Stimulated activated CD4-positive, alpha-beta T cell treated with anti-CD3 and anti-CD28 coated beads, Interleukin-2, amount 100 ng/mL, for 48 hours (primary cell): ENCODE measurements at places on chromosomes 3 and 15.
A peak's percentile ranks its signal among the peaks of the same experiment; 100 is the strongest.

GRCh38 chr3:40876496-40876895 is 322.8 kb upstream of the CTNNB1 start:
- DNase-seq, result no peak

DNA sequence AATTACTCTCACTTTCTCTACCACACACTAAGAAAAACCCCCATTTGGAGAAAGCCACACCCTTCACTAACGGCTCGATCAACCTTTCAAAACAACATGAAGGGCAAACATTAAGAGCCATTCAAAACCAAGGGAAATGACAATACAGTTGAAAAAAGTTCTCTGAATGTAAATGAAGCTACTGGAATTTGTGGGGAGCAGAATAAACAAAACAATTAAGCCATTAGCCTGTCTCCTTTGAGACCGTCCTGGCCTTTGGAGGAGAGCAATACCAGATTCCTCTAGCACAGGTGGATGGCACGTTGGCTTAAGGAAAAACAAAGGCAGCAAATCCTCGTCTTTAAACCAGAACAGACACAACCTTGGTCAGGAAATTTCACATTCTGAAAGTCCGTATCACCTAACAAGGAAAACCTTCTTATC is 18.7 kb downstream of the MYO1E start:
- no peak for DNase-seq

DNA sequence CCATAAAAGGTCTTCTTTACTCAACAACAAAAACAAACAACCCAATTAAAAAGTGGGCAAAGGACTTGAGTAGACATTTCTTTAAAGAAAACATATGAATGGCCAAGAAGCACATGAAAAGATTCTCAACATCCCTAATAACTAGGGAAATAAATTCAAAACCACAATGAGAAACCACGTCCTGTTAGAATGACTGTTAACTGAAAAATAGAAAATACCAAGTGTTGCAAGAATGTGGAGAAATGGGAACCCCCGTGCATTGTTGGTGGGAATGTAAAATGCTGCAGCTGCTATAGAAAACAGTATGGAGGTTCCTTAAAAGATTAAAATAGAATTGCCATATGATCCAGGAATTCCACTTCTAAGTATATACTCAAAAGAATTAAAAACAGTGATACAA is 34.8 kb downstream of the NMNAT3 start:
- no peak for DNase-seq

- DNase-seq, result no peak
These were observed 105.0 kb downstream of the IQCH start for GRCh38 chr15:67359431-67360079.

DNA sequence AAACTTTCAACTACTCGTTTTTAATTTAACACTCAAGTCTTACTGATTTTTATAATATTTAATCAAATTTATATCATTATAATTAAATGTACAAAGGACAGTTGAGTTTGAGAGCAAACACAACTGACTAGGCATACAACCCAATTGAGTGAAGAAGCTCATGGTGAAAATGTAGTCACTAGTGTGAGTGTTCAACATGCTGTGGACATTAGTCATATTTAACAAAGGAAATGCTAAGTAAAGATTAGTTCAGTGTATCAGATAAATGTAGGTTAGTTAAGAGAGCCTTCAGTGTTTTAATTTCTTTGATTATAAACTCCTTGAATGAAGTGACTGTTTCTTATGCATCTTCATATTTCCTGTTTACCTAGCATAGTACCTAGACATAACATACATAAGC is 444.2 kb upstream of the GOLIM4 start:
- no peak for DNase-seq

GRCh38 chr15:75068748-75069147 is 45.4 kb downstream of the PPCDC start:
- DNase-seq, result no peak

DNA sequence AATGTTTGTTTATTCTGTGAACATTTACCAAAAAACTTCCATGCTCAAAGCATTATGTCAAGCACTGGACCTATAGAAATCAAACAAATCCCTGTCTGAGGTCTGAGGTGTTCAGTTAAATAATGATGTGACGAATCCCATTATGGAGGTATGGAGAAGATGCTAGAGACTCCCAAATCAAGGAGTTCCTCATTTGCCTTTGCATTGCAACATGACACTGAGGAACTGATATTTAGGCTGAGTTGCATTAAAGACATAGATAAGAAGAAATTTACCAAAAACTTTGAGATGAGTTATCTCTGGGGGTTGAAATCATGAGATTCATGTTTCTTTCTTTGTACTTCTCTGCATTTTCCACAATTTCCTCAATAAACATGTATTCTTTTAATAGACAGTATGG is 16.0 kb downstream of the CD200 start:
- DNase-seq, result no peak

GRCh38 chr3:24303057-24303754 is 191.4 kb downstream of the THRB start:
- DNase-seq, result no peak

DNA sequence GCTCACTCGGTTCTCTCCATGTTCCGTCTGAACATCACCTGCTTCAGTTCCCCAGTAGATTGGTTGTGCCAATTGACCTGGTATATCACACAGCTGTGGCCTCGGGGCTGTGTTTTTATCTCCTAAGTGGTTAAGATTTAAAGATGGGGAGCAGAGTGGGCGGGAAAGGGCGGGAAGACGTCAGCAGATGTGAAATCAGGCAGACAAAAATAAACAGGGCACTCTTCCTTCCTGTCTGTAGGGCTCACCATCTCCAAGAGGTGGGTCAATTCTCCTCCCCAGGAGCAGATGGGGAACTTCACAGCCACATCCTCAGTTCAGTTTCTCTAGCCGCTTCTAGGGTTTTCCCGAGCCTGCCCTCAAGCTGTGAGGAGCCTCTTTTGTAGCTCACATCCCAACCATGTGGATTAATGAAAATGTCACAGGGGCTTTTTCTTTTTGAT is 26.8 kb upstream of the LIMD1 start:
- DNase-seq, result peak; percentile 23

- no peak for DNase-seq
These were observed 88.3 kb upstream of the MYRIP start for GRCh38 chr3:39721076-39721475.

GRCh38 chr3:171257251-171258203 is 202.7 kb downstream of the TNIK start:
- no peak for DNase-seq

- no peak for DNase-seq
These were observed 12.3 kb upstream of the MFSD1 start for GRCh38 chr3:158789592-158789991.

DNA sequence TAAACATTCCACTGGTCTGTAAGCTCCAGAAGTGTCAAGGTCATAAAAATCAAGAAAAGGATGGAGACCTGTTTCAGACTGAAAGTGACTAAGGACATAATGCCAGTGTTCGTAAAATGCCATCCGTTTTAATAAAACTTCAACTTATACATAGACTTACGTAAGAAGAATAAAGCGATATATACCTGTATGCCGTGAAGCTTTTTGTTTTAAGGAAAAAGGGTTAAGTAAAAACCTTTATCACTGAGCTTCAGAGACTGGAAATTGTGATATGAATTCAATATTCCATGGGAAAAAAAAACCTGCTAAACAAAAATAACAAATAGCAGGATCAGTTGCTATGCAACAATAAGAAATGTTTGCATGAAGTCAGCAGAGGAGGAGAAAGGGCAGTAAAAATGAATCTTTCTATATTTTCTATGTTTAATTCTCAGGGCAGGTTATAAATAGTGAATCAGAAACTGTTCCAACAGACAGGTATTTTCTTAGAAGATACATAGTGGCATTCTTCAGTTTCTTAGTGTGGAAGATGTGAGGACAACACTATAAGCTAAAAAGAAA is 42.5 kb downstream of the CHSY1 start:
- DNase-seq, result no peak

DNA sequence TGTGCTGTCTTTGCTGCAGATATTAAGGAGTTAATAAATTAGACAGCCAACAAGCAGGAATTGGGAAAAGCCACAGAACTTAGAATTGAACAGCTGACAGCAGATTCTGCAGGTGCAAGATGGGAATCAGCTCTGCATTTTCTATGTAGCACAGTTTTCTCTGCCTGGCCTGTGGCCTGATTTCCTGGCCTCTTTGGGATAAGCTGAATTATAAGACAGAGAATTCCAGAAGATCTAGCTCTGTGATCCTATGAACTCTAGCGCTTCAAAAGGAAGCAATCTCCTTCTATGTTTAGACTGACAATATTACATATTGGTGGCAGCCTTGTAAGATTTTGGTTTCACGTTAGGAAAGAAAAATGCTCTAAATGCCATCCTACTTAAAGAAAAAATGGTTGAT is 24.0 kb upstream of the SOX2 start:
- no peak for DNase-seq

DNA sequence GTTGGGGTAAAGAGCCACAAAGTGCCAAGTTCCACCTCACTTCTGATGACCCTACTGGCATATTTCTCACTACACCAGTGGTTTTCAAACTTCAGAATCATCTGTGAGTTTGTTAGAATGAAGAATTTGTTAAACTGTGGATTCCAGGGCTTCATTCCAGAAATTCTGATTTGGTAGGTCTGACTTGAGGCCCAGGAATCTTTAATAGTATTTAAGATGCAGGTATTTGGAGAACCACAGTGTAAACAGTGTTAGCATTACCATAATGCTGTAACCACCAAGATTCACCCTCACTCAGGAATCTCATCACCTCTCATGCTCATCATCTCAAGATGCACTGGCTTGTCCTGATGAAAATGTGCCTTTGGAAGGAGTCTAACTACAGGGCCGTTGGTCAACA is 6.0 kb downstream of the KCNMB3 start:
- no peak for DNase-seq

GRCh38 chr15:43151688-43152087 is 18.3 kb downstream of the TMEM62 start:
- DNase-seq, result no peak

- DNase-seq, result no peak
These were observed 6.1 kb upstream of the MB21D2 start for GRCh38 chr3:192923731-192924130.

DNA sequence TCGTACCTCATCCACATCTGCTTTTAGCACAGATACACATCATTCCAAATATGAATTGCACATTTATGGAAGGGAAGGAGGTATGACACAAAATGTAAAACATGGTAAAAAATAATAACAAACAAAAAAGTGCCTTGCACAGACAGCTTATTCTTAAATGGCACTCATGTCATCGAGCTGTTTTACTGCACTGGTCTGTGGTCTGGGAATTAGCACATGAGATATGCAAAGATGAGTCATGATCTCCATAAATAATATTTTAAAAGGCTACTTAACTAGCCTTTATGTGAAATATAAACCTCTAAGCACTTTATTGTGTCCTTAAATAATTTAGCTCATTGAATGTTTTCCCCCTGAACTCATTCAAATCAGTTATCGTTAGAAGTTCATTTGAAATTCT is 142.2 kb upstream of the ZNF385D start:
- no peak for DNase-seq

DNA sequence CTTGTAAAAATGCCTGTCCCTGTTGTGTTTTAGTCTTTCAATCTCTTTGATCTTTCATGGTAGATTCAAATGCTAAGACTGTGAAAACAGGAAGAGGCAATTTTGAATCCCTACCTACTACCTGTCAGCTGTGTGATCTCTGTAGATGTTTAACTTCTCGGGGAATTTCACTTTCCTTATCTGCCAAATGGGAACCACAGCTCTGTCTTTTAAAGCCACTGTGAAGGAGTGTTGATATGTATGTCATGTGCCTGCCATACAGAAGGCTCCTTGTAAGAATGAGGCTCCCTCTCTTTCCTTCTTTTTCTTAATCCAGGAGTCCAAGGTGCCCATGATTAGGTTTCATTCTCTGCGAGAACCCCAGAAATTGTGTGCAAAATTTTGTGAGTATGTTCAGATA is 139.6 kb upstream of the ADAMTS9 start:
- DNase-seq, result no peak

DNA sequence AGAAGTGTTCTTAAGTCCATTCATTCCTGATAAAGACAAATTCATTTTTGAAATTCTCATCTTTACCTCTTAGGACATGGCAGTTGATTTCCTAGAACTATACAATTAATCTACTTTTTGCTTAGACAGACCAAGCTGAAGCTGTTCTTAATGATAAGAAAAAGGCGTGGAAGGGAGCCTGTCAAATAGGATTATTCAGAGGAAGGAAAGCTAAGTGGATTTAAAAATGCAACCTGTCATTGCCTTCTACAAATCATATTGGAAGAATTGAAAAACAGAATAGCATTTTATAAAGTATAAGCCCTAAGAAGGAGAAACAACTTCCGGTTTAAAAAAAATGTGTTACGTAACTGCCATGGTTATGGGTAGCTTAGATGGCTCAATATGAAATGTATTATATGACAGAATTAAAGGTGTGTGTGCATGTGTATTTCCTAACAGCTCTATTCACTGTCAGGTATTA is 81.2 kb upstream of the RAP2B start:
- DNase-seq, result no peak

GRCh38 chr3:141407825-141408224 is 39.5 kb downstream of the ZBTB38 start:
- DNase-seq, result no peak

- DNase-seq, result no peak
These were observed 503.8 kb downstream of the MECOM start for GRCh38 chr3:169159726-169160125.

DNA sequence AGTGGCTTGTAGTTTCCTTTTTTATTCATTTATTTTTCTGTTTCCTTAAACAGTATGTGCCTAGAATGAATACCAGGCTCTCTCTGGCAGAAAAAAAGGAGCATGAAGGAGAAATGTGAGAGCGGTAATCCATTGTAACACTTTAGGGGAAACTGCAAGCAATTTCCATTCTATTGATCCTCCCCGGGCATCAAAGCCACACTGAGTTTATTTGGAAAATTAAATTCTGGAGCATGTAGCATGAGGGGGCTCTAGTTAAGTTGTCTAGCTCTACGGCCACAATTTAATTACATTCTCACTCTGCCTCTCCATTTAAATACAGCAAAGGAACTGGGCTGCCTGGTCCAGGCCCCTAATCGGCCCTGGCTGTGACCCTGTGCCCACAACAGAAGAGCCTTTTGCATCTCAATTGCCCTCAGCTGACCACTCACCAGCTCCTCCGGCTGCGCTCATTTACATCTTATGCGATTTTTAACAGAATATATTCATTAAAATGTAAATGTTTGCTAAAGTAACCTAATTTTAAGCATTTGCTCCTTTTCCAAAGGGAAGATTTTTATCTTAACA is 72.9 kb downstream of the MEGF11 start:
- no peak for DNase-seq

- DNase-seq, result no peak
These were observed 285.1 kb upstream of the PROK2 start for GRCh38 chr3:72070005-72070404.

GRCh38 chr3:14317057-14317553 is 85.3 kb upstream of the SLC6A6 start:
- DNase-seq, result no peak

DNA sequence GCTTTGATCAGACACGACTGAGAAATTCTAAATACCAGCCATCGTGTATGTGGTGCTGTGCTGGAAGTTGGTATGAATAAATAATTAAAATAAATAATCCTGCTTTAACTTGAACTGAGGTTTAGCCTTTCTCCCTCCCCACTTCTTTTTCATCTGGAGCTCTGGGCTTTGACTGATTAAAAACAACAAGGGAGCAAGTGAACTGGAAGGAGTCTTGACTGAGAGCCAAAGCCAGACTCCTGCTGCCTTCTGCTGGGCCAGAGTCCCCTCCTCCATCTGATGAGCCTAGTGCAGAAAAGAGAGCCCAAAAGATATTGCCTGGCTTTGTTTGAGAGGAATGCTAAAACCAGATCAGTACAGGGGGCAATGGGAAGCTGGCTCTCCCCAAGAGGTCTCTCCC is 96.0 kb downstream of the CCNL1 start:
- DNase-seq, result no peak

GRCh38 chr3:169354774-169355501 is 308.6 kb downstream of the MECOM start:
- no peak for DNase-seq

- DNase-seq, result no peak
These were observed 205.8 kb upstream of the IL12A start for GRCh38 chr3:159782724-159783421.
